Femur (tissue), 1 donor: ENCODE measurements at places on chromosomes 7 and 10.

GRCh38 chr7:26201247-26202018 lies at the start of gene CBX3:
Gene CBX3, plus strand, starts transcription at chr7:26201745. Its CDS starts 1,254 bp downstream, at chr7:26202999.
- peak; percentile 95 for DNase-seq

- DNase-seq: no peak
Measured at GRCh38 chr10:100743626-100744135, 1.7 kb upstream of the PAX2 start.

GRCh38 chr7:156473476-156474240 lies 166.9 kb upstream of the RNF32 start:
- peak; percentile 29 for DNase-seq

- no peak for DNase-seq
Measured at GRCh38 chr10:131174651-131175540, 136.6 kb downstream of the TCERG1L start.
